Activated CD8-positive, alpha-beta T cell treated with anti-CD3 and anti-CD28 coated beads for 36 hours (primary cell): ENCODE measurements at places on chromosomes 5 and 9.

DNA sequence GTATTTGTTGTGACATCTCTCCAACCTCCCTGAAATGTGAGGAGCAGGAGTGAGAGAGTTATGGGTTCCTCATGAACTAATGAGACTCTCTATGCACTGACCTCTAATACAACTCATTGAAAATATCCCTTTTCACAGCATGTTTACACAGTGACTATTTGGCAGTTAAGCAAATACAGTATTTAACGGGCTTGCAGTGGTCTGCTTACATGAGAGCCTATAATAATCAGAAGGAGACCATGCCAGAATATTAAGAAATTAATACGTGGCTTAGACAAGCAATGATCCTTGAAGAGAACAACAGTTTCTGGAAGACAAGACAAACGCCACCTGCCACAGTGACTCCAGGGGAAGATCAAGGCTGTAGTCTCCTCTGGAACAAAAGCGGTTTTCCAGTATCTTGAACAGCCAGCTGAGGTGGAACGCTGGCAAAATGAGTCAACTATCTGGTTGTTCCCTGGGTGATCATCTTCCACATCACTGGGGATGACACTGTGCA lies 424.5 kb downstream of the DMAC1 start:
- DNase-seq, result no peak

GRCh38 chr9:1170918-1171317 lies 120.8 kb downstream of the DMRT2 start:
- DNase-seq, result no peak

GRCh38 chr9:104506565-104506964 lies 2.5 kb downstream of the OR13F1 start:
- no peak for DNase-seq

GRCh38 chr5:142849466-142849865 lies 79.3 kb downstream of the ARHGAP26 start:
- DNase-seq, result no peak

- DNase-seq, result no peak
These were observed 20.0 kb upstream of the LIFR start for GRCh38 chr5:38576442-38576841.

DNA sequence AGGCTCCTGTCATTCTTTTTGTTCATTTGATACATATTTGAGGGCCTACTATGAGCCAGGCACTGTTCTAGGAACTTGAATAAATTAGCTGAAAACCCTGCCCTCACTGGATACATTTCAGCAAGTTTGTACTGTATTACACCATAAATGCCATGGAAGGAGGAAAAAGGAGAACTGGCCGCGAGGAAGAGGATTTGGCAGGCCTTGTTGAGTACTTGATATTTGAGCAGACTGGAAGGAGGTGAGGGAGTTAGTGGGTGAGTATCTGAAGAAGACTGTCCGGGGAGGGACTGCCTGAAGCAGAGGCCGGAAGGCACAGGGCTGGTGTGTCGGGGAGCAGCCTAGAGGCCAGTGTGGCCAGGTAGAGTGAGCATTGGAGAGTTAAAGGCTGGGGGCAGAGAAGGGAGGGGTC lies 4.5 kb downstream of the SNX30 start:
- DNase-seq, result no peak

GRCh38 chr5:89706731-89707130 lies 702.8 kb downstream of the CETN3 start:
- no peak for DNase-seq

GRCh38 chr5:80686757-80687156 lies 32.0 kb upstream of the DHFR start:
- DNase-seq, result no peak
